ENCODE measurements at places on chromosomes 7 and 10.
A peak's percentile ranks its signal among the peaks of the same experiment; 100 is the strongest.

DNA sequence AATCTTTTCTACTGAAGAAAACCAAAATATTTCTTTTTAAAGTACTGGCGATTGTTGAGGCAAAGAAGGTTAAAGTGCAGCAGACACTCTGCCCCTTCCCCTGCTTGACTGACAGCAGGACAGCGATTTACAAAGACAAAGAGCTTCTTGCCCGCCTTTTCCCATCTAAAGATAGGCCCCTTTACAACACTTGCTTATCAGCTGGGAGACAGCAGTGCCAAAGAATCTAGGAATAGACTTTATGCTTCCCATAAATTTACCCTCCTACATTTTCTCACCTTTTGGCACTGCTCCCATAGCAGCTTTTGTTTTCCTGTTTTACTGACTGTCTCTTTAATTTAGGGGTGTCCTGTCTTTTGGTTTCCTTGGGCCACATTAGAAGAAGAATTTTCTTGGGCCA is 824.1 kb downstream of the CCSER2 start:
- no peak for DNase-seq

GRCh38 chr10:130022511-130023299 is 58.6 kb upstream of the EBF3 start:
- DNase-seq, result peak; percentile 19

DNA sequence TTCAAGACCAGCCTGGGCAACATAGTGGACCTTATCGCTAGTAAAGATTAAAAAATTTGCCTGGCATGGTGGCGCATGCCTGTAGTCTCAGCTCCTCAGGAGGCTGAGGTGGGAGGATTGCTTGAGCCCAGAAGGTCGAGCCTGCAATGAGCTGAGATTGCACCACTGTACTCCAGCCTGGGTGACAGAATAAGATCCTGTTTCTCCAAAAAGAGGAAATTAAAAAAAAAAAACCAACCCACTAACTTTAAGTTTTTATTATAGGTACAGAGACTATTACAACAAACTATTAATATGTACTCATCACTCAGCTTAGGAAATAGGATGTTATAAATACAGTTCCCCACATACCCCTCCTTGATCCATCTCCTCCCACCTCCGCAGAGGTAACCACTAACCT is 30.2 kb downstream of the DHTKD1 start:
- DNase-seq, result no peak

GRCh38 chr7:25719190-25719896 is 432.7 kb upstream of the NFE2L3 start:
- no peak for DNase-seq

DNA sequence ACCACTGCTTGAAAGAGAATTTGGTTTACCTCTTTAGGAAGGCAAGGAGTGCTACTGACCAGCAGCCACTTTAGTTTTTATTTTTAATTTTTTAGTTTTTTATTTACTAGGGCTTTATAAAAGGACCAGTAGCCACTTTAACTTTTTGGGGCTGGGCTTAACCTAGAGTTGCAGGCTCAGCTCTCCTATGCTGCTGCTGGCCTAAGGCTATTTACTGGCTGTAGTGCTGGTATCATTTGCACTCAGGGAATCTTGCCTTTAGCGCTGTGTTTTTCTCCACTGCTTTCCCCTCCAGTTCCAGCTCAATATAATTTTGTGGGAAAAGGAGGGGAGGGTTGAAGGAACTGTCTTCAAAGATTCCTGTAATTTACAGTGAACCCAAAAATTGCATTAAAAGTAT is 13.4 kb downstream of the HPS1 start:
- no peak for DNase-seq

GRCh38 chr10:103276251-103276895 is 565 bp upstream of the INA start:
- DNase-seq, result no peak

- DNase-seq, result peak; percentile 47
Measured at GRCh38 chr7:70694434-70694970, 437.4 kb upstream of the GALNT17 start.

- DNase-seq, result no peak
Measured at GRCh38 chr10:129104266-129105045, 362.6 kb upstream of the MGMT start.

GRCh38 chr7:80154656-80155333 is 20.2 kb downstream of the GNAI1 start:
- no peak for DNase-seq

DNA sequence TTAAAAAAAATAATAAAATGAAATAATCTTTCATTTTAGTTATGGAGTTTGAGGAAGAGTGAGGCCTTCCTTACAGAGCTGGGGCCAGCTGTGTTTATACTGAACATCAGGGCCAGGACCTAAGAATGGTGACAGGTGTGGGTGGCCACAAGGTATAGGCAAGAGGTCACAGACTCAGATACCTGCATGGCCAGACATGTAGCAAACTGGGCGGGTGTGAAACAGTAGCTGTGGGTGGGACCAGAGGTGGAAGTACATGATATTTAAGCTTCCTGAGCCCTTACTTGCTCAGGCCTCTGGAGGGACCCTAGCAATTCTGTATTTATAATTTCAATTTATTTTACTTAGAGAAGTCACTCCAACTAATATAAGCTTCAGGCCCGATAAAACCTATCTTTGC is 27.7 kb upstream of the CAMK1D start:
- DNase-seq, result no peak

- no peak for DNase-seq
Measured at GRCh38 chr7:51019891-51020870, 237.5 kb upstream of the GRB10 start.

- peak; percentile 44 for DNase-seq
Measured at GRCh38 chr7:75945297-75946168, 30.6 kb downstream of the POR start.

- peak; percentile 70 for DNase-seq
Measured at GRCh38 chr10:34655286-34656170, 159.6 kb downstream of the PARD3 start.

DNA sequence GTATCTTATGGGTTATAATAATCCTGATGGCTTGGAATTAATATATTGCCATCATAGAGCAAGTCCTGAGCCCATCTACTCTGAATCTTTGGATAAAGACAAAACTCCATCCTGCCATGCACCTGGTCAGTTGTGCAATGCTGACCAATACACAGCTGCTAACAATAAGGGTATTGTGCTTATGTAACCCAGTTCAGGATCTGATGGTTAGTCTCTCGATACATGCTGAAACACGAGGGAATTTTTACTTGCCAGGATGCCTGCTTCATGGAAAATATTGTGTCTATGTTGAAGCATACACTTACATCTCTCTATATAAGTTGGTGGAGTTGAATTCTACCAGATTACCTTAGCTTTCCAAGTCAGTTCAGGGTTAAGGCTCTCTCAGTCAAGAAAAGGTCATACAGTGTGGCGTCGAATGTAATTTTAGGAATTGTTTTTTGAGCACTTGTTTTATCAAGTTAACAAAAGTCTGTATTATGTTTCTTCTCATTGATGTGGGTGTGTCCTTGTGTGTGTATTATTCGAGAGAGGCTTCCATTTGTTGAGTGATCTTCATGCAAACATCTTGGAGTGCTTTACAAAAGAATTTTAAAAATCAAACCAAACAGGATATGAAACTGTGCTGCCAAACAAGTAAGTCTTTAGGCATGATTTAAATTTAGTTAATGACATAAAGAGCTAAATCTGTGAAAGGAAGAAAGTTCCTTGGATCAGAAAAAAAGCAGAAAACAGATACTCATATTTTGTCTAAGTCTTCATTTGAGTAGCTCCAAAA is 449.1 kb downstream of the SUGCT start:
- DNase-seq, result no peak

DNA sequence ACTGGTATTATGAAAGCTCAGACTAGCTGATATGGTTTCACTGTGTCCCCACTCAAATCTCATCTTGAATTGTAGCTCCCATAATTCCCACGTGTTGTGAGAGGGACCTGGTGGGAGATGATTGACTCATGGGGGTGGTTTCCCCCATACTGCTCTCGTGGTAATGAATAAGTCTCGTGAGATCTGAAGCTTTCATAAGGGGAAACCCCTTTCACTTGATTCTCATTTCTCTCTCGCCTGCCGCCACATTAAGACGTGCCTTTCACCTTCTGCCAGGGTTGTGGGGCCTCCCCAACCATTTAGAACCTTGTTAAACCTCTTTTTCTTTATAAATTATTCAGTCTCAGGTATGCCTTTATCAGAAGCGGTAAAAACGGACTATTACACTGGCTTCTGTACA is 40.3 kb downstream of the COL13A1 start:
- no peak for DNase-seq

- DNase-seq, result no peak
Measured at GRCh38 chr7:86282014-86282682, 361.6 kb upstream of the GRM3 start.

GRCh38 chr7:143283381-143283780 is 1.4 kb upstream of the TMEM139 start:
- DNase-seq, result no peak

DNA sequence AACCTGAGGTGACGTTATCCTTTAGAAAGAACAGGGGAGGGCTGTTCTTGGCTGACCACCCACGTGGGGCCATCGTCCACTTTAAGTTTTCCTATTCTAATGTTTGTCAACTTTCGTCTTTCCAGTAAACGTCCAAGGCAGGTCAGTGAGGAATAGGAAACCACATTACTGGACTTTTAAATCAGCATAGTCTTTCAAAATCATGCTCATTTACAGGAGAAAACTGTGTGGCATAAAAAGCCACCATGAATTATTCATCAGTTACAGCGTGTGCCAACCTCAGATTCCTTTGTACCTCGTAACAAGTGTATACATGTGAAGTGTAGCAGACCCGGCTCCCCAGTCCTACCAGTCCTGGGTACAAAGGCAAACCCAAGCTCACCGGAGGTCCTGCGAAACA is 25.1 kb upstream of the ABLIM1 start:
- DNase-seq, result no peak

GRCh38 chr7:151125470-151125845 is 39.2 kb downstream of the AGAP3 start:
- no peak for DNase-seq

DNA sequence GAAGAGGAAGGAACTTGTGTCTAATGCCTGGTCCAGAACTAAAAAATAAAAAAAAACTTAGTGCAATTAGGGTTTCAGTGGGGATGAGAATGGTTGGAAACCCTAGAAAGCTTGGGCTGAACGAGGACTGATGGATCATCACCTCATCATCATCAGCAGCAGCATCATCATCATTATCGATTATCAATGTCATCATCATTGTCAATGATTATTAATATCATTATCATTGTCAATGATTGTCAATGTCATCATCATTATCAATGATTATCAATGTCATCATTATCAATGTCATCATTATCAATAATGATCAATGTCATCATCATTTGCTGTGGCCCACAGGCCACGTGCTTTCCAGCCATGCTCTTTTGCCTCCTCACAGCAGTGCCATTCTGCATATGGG is 952.0 kb upstream of the ZNF722 start:
- DNase-seq, result no peak

DNA sequence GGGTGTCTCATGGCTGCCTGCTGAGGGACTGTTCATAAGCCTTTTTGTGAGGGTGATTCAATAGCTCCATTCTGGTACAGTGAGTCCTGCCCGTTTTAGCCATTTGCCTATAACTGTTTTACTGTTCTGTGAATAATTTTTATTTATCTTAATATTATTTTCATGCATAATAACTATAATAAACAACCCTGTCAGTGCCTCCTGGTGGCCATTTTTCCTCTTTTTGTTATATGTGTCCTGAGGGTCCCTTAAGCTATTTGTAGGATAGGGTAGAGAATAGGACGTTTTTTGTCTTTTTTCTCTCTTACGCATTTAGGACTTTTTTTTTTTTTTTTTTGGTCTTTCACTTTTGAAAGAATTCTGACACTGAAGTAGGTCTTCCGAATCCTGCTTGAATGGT is 2.9 kb downstream of the C1QL3 start:
- DNase-seq, result no peak

DNA sequence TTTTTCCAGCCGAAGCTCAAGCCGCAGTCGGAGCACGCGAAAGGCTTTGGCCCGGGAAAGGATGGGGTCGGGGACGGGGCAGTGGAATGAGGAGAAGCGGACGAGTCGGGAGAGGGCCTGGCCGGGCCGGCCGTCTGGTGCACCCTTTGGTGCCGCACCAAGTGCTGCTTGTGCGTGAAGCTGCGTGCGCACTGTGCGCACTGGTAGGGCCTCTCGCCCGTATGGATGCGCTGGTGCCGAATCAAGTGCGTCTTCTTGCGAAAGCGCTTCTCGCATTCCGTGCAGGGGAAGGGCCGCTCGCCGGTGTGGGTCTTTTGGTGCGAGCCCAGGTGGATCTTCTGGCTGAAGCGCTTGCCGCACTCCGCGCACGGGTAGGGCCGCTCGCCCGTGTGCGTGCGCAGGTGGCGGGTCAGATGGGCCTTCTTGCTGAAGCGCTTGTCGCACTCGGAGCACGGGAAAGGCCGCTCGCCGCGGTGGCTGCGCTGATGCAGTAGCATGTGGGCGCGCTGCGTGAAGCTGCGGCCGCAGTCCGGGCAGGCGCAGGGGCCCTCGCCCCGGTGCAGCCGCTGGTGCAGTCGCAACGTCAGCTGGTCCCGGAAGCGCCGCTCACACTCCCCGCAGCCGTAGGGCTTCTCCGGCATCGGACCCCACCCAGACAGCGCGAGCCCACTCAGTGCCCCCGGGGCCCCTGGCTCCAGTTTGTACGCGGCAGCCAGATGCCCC is 7.8 kb downstream of the ZNF467 start:
- DNase-seq, result no peak

- DNase-seq, result no peak
Measured at GRCh38 chr7:103382032-103382402, 34.6 kb downstream of the PSMC2 start.

DNA sequence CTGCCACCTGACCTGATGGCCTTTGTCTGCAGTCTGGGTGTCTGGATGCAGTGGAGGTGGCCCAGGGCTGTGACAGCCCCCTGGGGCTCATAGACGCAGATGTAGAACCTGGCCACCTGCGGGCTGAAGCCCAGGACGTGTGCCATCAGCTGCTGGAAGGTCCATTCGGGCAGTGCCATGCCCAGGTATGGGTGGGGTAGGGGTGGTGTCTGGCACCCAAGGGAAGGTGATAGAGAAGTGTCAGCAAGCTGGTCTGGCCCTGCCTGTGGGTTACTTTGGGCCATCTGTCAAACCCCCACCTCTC is 6.1 kb upstream of the ZNF467 start:
- no peak for DNase-seq

GRCh38 chr10:43037942-43038782 is 38.7 kb upstream of the RET start:
- DNase-seq, result no peak

DNA sequence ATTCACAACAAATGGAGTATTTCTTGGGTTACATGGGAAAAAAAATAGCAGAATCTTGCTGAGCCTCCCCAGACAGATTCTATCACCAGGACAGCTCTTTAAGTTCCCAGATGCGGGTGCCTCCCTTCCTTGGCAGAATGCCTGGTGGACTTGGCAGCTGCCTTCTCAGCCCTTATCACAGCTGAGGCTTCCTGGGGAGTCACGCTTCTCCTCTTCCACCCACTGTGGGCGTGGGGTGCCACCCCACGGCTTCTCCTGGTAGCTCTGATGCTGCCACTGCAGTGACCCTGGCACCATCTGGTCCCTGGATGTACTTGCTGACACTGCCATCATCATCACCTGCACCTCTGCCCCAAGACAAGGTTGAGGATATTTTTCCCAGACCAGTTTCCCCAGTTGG is 16.2 kb upstream of the NME8 start:
- DNase-seq, result no peak

GRCh38 chr10:70596860-70597809 is 5.4 kb downstream of the PRF1 start:
- DNase-seq, result peak; percentile 28

- no peak for DNase-seq
Measured at GRCh38 chr10:31731711-31732110, 196.9 kb downstream of the ARHGAP12 start.

Measured in Caco-2 (cell line).